ENCODE measurements at places on chromosomes 7 and 10.

GRCh38 chr7:157019718-157020451, 9.4 kb upstream of the MNX1 start:
- no peak for DNase-seq

DNA sequence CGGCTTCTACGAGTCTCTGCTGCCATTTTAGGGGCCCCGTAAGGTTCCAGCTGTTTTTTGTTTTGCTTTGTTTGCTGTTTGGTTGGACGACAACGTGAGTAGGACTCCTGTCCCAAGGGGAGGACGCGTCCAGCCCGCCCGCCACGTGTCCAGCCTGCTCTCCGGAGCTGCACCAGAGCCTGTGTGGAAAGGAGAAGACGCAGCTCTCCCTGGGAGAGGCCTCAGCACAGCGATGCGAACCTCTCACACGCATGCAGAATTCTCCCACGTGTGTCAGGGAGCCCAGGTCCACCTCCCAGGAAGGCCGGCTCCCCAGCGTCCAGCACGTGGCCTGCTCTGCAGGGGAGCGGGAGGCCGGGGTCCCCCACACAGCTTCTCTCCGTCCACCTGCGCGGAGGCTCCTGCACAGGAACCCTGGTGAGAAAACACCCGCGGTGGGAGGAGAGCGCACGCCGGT, 36.4 kb upstream of the DNAJB6 start:
- no peak for DNase-seq

DNA sequence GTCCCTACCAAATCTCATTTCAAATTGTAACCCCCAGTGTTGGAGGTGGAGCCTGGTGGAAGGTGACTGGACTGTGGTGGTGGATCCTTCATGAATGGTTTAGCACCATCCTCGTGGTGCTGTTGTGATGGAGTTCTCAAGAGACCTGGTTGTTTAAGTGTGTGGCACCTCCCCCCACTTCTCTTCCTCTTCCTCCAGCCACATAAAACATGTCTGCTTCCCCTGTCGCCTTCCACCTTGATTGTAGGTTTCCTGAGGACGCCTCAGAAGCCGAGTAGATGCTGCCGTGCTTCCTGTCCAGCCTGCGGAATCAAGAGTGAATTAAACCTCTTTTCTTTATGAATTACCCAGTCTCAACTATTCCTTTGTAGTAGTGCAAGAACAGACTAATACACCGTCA, 21.0 kb downstream of the GRB10 start:
- no peak for DNase-seq

- no peak for DNase-seq
Measured at GRCh38 chr7:98548971-98549370, 68.1 kb upstream of the NPTX2 start.

All from stimulated activated CD4-positive, alpha-beta T cell treated with anti-CD3 and anti-CD28 coated beads, Interleukin-1b, Interleukin-23, amount 100 ng/mL, for 1 hour (primary cell).